NCI-H1105 treated with DMSO at 0.1 percent for 48 hours (cell line): ENCODE measurements at places on chromosomes 3 and 15.

DNA sequence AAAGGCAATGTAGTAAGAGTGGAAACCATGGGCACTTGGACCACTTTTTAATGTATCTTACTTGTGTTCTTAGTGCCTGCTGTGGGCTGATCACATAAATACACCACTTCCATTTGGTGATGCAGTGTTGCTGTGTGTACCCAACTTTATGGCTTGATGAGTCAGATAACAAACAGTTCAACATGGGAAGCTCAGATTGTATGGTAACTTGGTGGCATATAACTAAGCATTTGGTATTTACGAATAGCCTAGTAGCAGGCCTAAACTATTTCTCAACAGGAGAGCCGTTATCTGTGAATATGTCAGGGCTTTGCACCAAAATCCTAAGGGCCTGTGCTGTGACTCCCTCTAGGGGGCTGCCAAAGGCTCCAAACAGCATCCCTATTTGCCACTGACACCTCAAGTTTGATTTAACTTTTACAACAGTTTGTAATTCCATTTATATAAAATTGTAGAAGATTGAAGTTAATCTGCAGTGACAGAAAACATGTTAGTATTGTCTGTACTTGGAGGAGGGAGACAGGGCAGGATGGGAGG is 640.4 kb upstream of the CADM2 start:
- DNase-seq, result no peak

GRCh38 chr3:100228247-100228646 is 32.5 kb upstream of the TBC1D23 start:
- DNase-seq, result no peak

GRCh38 chr3:30332196-30333021 is 274.0 kb upstream of the TGFBR2 start:
- no peak for DNase-seq

GRCh38 chr3:169687603-169688002 is 24.1 kb upstream of the MECOM start:
- no peak for DNase-seq

- no peak for DNase-seq
These were observed 55.1 kb downstream of the WDR76 start for GRCh38 chr15:43881944-43882343.

GRCh38 chr3:182809531-182809930 is 16.2 kb downstream of the ATP11B start:
- no peak for DNase-seq

- DNase-seq, result no peak
These were observed 75.4 kb downstream of the C3orf85 start for GRCh38 chr3:109211941-109212340.

DNA sequence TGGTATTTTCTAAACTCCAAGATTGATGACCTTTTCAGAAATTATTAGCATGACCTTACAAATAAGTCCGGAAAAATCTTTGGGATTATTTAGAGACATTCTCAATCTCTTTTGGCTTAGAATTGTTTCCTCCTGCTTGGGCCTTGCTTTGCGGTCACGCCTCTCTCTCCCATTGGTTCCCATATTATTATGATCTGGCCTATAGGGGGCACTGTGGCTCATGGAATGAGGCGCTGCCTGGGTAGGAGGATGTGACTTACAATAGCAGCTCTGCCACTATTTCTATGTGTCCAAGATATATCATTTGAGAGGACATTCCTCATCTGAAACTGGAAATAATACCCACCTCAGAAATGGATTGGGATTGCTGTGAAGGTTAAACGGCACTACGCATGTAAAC is 464.9 kb downstream of the MFSD1 start:
- DNase-seq, result peak; percentile 59

GRCh38 chr15:91478717-91479191 is 374.8 kb upstream of the SLCO3A1 start:
- no peak for DNase-seq
